ENCODE measurements at places on chromosomes 12 and 14. TPM values are rescaled to one million over a fixed set of nuclear protein-coding genes. Genes with fewer than 3 reads are reported as not detected.

CLIP1 gene
- total RNA-seq = 105 TPM

KRT86 gene
- total RNA-seq = not detected

ANKRD33 gene
- not detected for total RNA-seq

KCNH5 gene
- not detected for total RNA-seq

TMEM132D gene
- total RNA-seq = not detected

MGAT2 gene
- total RNA-seq = 23.7 TPM

RIPK3 gene
- total RNA-seq = 9.3 TPM

ACOT6 gene
- not detected for total RNA-seq

PRH2 gene
- total RNA-seq = not detected
